ENCODE measurements at places on chromosomes 5 and 9.

GRCh38 chr5:166906991-166907713, 1384.3 kb upstream of the WWC1 start:
- no peak for DNase-seq

GRCh38 chr9:101536938-101537337, 3.3 kb downstream of the RNF20 start:
- DNase-seq: no peak

- DNase-seq: no peak
Measured at GRCh38 chr5:155268770-155269425, 255.3 kb downstream of the KIF4B start.

- no peak for DNase-seq
Measured at GRCh38 chr9:1400983-1401382, 350.8 kb downstream of the DMRT2 start.

GRCh38 chr5:58855851-58856739, 273.2 kb downstream of the RAB3C start:
- DNase-seq: no peak

- no peak for DNase-seq
Measured at GRCh38 chr5:10169359-10169758, 80.3 kb downstream of the ATPSCKMT start.

GRCh38 chr9:34651876-34652601, at the start of gene IL11RA:
Gene IL11RA (plus strand): TSS chr9:34652185. CDS start chr9:34655218, 3,033 bp downstream.
- DNase-seq: peak; percentile 54

GRCh38 chr9:16191691-16192402, 639.0 kb downstream of the CCDC171 start:
- DNase-seq: peak; percentile 64

DNA sequence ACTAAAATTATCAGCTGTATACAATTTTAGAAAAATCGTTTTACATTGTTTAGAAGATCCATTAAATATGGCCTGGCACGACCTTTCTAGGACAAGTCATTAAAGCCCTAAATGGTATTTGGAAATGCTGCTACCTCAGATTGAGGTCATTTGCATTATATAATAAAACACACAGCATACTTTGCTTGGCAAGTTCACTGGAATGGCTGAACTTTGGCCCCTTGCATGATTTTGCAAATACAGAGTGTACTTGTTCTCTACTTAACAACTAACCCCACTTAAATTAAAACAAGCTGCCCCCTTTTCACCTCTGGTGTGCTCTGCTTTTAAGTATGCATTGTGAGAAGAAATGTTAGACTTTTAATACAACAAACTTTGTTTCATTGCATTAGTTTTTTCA, 860.1 kb downstream of the PTPRD start:
- DNase-seq: no peak
